ENCODE measurements at places on chromosomes 12 and 14.

DNA sequence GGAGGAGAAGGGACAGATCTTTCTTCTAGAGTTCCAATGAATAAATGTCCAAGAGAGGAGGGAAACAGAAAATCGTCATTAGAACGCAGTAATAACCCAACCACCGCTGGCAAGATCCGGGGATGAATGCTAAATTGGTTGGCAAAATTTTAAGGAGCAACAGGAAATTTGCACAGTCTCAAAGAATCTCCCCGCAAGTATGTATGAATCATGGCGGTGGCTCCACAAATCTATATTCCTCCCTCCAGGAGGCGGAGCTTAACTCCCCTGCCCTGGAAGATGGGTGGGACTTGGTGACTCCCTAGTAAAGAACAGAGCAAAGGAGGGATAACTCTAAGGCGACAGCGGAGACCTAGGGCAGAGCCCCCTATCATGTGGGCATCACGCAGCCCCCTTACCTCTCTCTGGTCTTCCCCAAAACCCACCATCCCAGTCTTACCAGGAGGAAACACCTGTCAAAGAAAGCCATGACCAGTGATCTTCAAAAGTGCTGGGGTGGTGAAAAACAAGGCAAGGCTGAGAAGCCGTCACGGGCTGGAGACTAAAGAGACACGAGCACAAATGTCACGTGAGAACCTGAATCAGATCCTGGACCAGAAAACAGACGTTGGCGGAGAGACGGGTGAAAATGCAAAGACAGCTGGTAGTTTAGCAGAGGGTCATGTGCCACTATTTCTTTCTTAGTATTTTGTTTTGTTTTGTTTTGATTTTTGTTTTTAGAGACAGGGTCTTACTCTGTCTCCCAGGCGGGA, 125.8 kb downstream of the NCOR2 start:
- DNase-seq = no peak

GRCh38 chr12:6390084-6390799, 6.3 kb downstream of the LTBR start:
- no peak for DNase-seq

DNA sequence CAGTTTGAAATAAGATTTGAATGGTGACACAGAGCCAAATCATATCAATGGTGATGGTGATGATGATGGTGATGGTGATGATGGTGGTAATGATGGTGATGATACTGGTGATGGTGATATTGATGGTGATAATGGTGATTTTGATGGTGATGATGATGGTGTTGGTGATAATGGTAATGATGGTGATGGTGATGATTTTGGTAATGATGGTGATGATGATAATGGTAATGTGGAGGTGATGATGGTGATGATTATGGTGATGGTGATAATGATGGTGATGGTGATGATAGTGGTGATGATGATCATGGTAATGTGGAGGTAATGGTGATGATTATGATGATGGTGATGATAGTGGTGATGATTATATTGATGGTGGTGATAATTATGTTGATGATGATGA, 311.9 kb upstream of the SFSWAP start:
- no peak for DNase-seq

DNA sequence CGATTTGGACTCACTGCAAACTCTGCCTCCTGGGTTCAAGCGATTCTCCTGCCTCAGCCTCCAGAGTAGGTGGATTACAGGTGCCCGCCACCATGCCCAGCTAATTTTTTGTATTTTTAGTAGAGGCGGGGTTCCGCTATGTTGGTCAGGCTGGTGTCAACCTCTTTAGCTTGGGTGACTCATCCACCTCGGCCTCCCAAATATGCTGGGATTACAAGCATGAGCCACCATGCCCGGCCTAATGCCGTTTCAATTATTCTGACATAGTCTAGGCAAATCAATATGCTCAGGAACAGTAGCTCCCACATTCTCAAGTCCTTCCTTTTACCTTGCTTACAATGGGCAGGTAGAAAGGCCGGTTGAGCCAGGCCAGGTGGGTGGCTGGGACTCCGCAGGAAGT, 82.0 kb upstream of the EEA1 start:
- DNase-seq = no peak

DNA sequence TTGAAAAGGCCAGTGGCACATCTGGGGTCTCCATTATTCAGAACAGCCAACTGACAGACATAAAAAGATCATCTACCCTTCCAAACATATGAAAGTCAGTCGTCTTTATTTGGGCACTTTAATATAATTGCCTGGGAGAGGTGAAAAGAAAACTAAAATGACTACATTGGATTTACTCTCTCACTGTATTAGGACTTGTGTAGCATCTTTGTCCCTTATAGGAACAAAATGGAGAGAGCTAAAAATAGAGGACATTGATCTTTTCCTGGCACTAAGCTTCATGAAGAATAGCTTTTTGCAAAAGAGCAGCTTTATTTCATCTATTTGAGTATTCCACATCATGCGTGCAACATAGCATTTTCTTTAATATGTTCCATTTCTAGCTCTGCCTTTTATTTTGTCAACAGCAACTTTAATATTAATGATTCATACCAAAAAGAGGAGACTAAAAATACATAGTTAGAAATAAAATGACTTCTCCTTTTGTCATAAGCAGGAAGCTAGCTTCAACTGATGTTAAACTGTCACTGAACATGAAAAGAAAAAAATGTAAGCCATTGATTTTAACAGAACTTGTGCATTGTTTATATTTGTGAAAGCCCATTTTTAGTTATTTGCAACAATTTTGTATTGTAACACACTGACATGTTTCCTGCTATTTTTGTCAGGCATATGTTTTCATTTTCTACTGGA, 254.6 kb downstream of the SEC23A start:
- no peak for DNase-seq

- DNase-seq = peak; percentile 80
These were observed 12.5 kb upstream of the INF2 start for GRCh38 chr14:104676694-104677511.

GRCh38 chr12:87667378-87667777, 361.8 kb downstream of the C12orf50 start:
- DNase-seq = no peak

GRCh38 chr12:41407232-41407799, 219.2 kb downstream of the PDZRN4 start:
- no peak for DNase-seq

DNA sequence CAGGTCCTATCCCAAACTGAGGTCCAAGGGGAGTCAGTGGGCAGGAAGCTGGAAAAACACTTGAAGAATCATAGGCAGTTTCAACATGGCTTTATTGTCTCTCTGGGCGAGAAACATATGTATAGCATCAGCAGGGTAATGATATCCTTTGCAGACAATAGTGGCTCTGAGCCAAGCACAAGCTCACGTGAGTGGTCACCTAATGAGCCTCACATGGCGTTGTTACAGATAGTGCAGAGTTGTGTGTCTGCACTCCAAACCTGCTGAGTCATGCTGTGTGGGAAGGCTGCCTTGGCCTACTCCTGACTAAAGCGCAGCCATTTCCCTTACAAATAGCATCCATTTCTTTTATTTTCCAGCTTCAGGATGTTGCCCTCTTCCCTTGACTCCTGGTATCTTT, 105.2 kb upstream of the SYT1 start:
- DNase-seq = no peak

GRCh38 chr14:98138666-98139065, 1133.3 kb downstream of the BCL11B start:
- DNase-seq = no peak

GRCh38 chr14:62283837-62284236, 521.6 kb downstream of the SNAPC1 start:
- no peak for DNase-seq

DNA sequence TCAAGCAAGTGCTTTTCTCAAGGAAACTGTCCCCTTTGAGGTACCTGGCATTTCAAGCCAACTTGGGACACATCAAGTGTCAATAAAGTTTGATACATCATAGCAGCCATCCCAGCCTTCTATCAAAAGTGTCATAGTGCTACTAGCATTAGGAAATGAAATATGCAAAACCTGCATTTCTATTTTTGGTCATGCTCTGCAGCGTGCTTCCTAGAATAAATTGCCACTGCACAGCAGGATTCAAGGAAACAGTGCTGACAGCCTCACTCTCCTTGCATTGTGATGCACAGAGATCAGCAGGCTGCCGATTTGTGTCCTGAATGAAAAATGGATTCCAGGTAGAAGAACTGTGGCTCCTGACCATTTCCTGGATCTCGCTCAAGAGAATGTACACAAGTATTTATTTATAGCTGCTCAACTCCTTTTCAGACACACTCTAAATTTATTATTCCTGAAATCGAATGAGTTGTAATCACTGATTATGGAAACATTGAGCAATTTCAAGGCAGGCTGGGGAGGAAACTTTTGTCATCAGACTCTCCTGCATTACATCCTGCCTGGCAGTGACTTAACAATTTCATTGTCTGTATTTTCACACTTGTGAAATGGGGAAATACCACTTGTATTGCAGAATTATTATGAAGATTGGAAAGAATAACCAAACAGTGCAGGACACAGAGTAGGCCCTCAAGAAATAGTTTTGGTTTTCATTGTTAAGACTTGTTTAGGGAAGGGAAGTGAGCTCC, 120.9 kb downstream of the SLC38A6 start:
- DNase-seq = no peak

DNA sequence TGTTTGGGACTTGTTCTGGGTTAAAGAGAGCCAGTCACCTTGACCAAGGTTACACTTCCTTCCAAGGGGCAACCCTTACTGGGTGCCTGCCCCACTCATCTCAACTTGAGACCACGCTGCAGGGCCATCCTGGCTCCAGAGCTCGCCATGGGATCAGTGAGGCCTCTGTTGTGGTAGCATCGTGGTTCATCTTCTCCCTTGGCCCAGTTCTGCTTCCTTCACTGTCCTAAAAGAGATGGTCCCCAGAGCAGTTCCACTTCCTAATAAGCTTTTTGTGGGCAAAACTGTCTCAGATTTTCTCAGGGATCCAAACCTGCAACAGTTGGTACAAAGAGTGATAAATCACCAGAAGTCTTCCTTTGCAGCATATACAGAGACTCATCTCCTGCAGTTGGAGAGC, 165.9 kb upstream of the TMEM260 start:
- DNase-seq = no peak

- DNase-seq = no peak
These were observed 35.1 kb downstream of the NR1H4 start for GRCh38 chr12:100508751-100509150.

DNA sequence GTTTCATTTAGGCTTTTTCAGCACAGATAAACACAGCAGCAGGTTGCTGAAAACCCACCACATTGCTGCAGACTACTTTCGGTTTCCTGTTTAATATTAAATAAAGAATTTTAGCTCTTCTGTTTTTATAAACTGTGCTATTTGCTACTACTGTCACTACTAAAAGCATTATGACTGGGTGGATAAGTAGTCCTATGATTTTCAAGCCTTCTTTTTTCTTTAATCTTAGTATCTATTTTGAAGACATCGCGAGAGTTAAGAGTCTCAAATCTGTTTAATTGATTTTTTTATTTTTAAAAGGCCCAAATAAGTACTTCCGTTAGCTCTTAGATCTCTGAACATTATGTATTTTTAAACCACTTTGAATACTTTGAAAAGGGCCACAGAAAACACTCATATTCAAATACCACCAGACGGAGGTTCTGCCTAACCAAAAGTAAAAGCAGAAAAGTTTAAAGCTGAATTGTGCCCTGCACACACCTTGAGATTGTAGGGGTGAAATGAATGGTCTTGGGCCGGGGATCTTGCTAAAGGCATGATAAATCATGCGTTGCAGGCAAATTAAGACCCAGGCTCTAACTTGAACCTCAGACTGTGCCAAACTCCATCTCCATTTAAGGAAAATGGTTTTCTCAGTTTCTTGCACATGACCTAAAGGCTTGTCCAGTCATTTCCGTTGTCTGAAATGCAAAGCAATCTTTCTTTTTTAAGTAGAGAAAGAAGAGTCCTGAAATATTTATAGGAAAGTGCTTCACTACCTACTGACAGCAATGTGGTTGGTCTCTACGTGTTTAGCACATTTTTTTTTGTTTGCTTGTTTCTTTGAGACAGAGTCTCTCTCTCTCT, 13.6 kb upstream of the FOXN3 start:
- DNase-seq = no peak

DNA sequence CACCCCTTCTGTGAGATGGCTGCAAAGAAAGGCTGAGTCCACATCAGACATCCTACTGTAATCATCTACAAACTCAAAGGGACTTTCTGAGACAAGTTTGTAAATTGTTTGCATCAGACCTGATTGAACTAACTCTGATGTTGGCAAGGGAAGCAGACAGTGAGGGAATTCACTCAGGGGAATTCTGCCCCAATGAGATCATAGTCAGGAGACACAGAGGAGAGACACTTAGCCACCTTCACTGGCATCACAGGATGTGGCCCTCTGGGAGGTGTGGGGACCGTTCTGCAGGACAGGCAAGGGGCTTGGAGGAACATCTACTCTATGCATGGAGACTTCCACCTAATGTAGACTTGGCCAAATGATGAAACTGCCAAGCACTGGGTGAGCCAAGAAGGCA, 70.7 kb upstream of the DDX11 start:
- DNase-seq = no peak

DNA sequence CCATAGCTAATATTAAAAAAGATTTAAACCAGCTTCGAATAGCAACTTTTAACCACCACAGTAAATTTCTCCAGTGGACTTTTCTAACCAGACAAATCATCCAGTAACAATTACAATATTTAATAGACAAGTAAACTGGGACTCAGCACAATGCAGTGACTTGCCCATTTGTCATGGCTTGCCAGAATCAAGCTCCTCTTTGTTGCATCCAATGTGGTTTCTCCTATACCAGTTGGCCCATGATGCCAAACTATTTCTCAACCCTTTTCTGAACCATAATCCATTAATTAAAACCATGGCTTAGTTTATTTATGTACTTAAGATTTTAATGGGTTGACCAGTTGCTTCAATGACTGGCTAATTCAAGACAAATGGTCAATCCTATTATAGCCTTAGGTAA, 64.4 kb downstream of the DIO2 start:
- no peak for DNase-seq

DNA sequence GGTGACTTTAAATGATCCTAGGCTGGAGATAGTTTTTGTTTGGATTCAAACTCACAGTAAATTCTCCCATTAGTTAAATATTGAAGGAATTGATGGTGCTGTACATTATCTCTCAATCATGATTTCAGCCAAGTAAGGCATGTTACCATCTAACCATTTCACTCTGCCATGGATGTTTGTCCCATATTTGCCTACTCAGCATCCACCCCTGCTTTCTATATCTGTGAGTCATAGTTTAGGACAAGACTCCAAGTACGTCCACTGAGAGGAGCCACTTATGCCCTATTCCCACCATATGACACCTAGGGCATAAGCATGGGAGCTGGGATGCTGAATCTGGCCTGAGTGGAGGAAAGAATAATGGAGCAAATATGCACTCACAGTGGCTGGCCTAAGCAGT, 155.2 kb downstream of the RPL10L start:
- DNase-seq = no peak

Measured in sciatic nerve (tissue), 2 donors.